ENCODE measurements at places on chromosomes 3 and 15.

DNA sequence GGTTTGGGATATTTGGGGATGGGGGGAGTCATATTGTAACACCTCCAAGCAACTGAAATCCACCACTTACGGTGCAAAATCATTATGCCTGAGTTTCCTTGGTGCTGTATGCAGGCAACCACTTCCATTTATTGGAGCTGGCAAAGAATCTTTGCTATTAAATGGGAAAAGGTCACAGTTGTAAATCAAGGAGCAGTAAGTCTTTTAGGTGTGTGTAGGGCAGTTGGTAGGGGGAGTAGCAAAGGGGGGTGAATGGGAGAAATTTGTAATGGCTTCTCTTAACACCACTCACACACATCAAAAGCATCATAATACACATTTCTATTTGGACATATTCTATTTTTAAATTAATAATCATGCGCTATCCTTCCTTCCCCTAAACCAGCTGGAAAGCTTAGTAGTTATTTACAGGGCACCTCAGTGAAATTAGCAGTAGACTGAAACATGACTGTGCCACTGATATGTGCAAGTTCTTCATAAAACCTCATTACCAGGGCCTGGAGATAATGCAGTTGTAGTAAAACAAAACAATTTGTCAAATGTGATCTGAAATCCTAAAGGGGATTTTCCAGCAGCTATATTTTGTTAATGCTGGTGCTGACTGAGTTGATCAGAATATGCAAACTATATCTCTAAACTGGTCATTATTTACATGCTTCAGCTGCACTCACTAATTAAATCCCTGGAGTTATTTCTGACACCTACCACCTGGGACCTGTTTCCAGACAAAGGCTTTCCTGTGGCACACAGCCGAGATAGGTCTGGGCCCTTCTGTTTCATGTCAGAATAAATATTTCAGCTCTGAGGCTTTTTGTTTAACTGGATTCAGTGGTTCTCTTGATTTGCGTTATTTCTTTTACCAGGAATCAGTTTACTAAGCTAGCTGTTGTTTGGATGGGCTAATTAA is 90.1 kb downstream of the B3GALNT1 start:
- no peak for DNase-seq

- DNase-seq, result no peak
Measured at GRCh38 chr15:48976444-48977088, 12.8 kb upstream of the SHC4 start.

- DNase-seq, result no peak
Measured at GRCh38 chr15:62103431-62103830, 36.7 kb downstream of the C2CD4A start.

DNA sequence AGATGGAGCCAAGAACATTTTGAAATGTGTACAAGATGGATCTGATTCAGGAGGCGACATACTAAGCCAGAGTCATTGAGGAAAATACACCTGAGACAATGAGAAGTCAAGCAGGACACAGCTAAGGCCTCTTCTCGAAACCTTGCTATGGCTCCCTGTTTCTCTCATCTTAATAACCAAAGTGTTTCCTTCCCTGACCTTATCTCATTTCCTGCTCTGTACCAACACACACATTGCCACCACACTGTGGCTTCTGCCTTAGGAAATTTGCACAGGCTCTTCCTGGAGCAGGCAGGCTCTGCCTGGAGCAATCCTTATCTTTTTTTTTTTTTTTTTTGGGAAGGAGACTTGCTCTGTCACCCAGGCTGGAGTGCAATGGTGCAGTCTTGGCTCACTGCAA is 36.6 kb downstream of the OXSM start:
- no peak for DNase-seq

- DNase-seq, result peak; percentile 2
Measured at GRCh38 chr3:103847081-103848062, 1412.6 kb downstream of the ZPLD1 start.

GRCh38 chr15:27057904-27058645 is 87.1 kb downstream of the GABRG3 start:
- no peak for DNase-seq

DNA sequence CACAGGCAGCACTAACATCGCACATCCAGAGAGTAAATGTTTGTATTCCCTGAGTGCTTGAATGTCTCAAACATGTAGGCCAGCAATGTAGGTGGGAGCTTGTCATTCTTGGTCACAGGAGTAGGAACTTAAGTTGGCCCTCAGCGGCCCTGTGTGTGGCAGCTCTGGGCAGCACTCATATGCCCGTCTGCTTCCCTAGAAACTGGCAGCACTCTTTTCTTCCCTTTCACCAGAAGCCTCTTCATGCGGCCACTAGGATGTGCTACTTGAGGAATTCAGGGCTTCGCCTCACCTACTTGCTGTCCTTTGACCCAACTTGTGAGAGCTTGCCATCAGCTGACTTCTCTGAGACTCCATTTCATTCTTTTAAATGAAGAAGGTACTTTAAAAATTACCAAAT is 69.5 kb downstream of the TIPARP start:
- DNase-seq, result no peak

DNA sequence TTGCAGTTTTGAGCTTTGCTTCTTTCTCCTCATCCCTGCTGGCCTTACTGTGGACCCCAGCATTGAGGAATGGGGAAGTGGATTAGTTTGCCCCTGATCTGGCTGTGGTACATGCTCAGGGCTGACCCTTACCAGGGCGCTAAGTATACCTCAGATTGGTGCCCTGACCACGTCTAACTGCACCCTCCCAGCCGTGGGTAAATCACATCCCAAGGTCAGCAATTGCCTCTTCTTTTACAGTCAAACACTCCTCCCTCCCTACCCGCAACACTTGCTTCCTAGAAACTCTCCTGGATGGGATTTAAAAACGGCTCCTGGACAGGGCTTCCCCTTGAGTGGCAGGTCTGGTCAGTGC is 437.9 kb downstream of the NR2F2 start:
- no peak for DNase-seq

DNA sequence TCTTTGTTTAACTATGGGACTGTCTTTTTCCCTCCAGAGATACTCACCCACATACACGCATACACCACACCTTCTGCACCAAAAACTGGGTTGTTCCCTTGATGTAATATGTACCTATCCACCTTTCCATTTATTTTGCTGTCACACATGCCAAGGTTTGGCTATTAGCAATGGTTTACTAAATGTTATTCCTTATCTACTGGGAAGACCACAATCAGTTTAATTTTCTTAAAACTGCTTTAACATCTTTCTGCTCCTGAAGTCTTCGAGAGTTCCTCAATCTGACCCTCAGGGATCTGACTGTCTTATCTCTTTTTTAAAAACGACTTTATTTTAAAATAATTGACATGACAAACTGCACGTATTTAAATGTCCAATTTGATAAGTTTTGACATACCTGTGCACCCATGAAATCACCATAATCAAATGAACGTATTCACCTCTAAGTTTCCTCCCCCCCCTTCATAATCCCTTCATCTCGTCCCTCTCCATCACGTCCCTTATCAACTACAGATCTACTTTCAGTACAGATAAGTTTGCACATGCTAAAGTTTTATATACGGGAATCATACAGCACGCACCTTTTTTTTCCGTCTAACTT is 805 bp upstream of the TRPM7 start:
- DNase-seq, result no peak

DNA sequence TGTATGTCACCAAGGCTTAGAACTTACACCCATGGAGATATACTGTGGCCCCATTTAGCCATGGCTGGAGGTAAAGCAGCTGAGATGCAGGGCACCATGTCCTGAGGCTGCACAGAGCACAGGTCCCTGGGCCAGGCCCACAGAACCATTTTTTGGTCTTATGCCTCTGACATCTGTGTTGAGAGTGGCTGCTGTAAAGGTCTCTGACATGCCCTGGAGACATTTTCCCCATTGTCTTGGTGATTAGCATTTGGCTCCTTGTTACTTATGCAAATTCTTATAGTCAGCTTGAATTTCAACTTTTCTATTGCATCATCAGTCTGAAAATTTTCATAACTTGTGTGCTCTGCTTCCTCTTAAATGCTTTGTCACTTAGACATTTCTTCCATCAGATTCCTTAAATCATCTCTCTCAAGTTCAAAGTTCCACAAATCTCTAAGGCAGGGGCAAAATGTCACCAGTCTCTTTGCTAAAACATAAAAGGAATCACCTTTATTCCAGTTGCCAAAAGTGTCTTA is 701.3 kb downstream of the EPHA3 start:
- no peak for DNase-seq

- no peak for DNase-seq
Measured at GRCh38 chr3:80192936-80193335, 425.1 kb upstream of the ROBO1 start.

- DNase-seq, result no peak
Measured at GRCh38 chr3:22585911-22586310, 617.2 kb upstream of the UBE2E2 start.

DNA sequence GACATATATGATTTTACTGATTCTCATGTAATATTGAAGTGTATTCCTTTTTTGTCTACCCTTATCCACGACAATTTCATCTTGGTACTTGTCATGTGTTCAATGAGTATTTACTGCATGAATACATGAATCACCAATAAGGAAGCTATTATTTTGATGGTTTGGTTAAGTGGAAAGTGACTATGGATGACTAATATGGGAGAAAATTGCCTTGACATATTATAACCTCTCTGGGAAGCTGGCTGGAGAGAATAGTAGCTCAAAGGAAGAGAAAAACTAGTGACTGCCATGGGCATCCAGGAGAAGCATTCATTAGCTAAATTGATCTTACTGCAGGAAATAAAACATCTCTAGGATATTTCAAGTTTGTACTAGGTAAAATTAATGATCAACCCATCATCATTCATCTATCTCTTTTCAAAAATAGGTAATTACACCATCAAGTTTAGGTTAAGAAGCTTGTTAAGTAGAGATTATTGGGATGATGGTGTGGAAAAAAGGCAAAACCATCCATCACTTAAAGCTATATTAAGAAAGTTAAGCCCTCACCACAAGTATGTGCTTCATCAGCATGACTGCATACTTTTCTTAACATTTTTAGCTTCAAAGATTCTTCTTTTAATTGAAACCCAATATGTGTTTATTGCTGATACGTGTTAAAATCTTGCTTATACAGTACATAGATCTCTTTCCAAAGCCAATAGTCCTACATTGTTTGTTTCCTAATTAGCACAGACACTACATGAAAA is 455.2 kb upstream of the ARPP21 start:
- no peak for DNase-seq

DNA sequence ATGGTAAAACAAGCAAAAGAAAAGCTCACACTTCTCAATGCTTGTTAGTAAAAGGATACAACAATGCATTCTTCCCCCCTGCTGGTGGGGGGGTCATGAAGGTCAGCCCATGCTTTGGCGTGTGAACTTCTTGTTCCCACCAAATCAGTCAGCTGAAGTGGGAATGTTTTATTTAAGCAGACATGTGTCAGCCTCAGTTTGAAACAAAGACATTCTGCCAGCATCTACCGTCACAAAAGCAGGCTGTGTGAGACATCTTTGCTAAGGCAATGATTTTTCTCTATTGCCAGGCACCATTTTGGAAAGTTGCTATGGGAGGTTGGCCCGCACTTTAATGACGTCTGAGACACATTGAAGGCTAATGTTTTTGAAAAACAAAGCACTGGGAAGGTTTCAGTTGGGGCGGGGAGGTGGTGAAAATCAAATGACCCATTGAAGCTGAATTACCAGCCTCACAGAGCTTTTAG is 206.6 kb downstream of the TLE3 start:
- peak; percentile 53 for DNase-seq

All from globus pallidus (tissue), 1 donor.